ENCODE measurements at places on chromosomes 5 and 9.

GRCh38 chr5:169805937-169806700 is 169.0 kb downstream of the DOCK2 start:
- DNase-seq, result no peak

DNA sequence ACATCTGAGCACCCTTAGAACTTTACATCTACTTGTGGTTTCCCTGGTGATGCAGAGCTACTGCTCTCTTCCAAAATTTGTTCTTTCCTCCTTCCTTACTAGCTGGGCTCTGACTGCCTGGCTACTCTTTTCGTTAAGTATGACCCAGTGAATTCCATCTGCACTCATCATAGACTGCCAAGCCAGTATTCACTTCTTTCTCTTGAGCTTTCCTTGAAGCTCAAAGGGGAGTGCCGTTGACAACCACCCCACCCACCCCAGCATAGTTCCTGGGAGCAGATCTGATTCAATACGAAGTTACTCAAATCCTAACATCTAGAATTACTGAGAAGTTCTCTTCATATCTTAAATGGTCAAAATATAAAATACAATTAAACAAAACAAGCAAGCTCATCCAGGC is 190.5 kb downstream of the ADAMTS12 start:
- DNase-seq, result no peak

- no peak for DNase-seq
These were observed 21.3 kb upstream of the AK3 start for GRCh38 chr9:4762108-4762885.

DNA sequence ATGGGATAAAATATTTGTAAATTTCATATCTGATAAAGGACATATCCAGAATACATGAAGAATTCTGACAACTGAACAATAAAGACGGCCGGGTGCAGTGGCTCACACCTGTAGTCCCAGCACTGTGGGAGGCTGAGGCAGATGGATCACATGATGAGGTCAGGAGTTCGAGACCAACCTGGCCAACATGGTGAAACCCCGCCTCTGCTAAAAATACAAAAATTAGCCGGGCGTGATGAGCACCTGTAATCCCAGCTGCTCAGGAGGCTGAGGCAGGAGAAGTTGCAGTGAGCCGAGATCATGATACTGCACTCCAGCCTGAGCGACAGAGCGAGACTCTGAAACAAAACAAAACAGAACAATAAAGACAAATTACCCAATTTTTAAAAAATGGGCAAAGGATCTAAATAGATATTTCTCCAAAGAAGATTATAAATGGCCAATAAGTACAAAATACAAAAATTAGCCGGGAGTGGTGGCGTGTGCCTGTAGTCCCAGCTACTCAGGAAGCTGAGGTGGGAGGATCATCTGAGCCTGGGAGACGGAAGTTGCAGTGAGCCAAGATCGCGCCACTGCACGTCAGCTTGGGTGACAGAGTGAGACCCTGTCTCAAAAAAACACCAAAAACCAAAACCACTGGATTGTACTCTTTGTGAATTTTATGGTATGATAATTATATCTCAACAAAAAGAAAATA is 9.6 kb upstream of the NSD1 start:
- DNase-seq, result no peak

DNA sequence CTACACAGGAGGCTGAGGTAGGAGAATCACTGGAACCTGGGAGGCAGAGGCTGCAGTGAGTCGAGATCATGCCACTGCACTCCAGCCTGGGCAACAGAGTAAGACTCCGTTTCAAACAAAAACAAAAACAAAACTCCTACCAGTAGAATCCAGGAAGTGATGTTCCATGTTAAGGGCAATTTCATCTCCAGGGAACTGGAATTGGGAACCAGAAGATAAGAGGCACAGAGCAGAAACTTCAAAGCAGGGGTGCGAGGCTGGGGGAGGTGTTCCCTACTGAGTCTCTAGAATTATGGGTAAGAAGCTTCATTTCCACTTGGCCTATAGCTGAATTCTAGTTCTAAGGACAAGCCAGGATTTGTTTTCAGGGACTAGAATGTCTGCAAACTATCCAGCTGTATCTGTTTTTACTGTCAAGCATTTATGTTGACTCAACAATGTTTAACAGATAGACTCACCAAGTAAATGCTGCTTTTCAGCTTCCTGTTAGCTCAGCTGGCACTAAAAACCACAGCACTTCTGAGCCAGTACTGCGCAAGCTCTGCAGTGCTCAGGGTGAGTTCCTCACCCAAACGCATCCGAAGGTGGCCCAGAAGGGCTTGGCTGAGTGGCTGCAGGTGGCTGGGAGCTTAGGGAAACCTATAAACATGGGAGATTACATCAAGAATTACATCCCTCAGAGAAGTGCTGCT is 320.1 kb downstream of the MTRR start:
- no peak for DNase-seq

DNA sequence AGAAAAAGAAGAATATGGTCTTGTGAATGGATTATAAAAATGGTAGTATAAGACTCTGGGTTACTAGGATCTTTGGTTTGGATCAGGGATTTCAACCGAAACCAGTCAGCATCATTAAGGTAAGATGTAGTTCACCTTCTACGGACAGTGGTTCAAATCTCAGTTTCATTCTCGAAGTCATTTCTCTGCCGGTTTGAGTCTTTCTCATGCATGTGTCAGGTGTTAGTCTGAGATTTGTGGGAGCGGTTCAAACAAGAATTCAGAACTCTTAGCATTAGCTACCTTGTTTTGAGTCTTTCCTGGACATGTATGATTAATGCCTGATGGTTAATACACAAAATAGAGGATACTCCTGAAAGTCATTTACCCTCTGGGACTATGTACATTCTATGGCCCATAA is 735.9 kb upstream of the NUDT12 start:
- no peak for DNase-seq

- DNase-seq, result no peak
These were observed 75.4 kb upstream of the TNFAIP8 start for GRCh38 chr5:119280380-119280779.

DNA sequence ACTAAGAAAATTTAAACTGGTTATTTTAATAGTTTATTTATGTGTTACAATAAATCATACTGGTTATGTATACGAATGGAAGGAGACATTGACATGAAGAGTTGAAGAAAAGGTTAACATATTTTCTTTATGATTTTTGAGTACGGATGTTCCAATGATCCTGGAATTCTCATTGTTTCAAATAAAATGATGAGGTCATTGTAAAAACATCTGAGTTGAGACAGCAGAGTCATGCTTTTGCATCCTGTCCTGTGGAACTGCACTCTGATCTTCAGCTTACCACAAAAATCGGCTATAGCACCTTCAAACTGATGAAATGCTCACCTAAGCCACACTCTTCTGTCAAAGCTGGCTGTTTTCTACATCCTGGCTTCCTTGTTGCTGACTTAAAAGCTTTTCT is 67.8 kb downstream of the PTCD2 start:
- peak; percentile 46 for DNase-seq

DNA sequence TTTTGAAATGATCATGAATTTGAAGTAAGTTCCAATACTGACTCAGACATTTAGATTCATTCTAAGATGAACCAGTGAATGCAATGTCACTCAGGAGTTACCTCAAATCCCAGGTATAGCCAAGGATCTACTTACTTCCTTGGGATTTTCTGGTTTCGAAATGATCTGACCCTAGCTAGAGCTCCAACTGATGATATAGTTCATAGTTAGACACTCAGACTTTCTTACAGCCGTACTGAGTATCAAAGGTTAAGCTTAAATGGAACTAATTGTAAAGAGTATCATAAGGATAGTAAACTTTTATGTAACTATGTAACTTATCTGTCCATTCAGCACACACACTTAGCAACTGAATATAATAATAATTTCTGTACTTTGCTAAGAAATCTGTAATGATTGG is 84.0 kb upstream of the FSD1L start:
- DNase-seq, result no peak

DNA sequence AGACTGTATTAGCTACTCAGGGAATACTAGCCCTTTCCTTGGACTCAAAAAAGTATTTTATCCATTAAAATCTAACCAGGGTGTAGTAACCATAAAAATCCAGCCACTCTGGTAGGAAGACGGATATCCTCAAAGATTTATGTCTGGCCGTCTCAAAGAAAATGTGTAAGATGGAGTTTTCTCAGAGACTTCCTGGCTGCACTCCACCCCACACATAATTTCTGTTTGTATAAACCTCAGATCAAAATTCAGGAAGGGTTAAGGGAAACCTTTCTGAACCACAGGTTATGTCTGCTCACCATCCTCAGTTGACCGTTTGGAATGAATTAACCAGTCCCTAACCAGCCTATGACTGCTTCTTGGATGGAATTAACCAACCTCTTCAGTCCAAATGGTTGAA is 13.8 kb upstream of the SMIM23 start:
- no peak for DNase-seq

DNA sequence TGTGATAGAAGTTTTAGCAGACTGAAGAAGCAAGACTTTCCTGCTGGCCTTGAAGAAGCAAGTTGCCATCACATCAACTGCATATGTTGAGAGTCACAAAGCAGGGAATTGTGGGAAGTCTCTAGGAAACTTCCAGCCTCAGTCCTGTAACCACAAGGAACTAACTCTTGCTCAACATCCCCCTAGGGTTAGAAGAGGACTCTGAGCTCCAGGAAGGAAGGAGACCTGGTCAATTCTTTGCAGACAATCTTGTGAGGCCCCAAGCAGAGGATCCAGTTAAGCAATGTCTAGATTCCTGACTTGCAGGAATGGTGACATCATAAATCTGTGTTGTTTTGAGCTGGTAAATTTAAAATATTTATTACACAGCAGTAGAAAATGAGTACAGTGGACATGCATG is 18.6 kb upstream of the ZNF366 start:
- DNase-seq, result no peak

DNA sequence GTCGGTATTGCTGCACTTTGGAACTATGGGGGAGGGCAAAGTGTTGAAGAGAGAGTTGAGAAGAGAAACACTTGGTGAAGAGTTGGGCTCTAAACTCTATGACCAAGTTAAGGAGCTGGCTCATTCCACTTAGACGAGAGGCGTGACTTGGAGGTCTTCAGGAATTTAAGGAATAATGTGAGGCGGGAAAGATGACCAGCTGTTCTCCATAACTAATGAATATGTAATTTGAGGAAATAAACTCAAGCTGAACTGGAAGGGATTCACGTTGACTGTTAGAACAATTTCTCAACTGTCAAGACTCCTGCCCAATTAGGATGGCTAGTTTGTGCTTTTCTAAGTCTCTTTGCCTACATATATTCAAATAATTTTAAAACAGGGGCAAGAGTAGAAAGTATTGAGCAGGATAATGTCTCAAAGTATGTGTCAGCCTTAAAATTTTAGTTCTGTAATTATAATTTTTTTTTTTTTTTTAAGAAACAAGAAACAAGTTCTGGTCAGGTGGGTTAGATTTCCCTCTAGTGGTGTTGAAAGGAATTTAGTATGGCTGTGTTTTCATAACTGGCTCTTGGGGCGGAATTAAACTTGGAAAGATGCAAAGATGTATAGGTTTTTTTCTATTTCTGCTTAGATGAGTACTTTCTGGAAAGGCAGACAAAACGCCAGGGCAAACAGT is 33.4 kb downstream of the TMEM252 start:
- peak; percentile 17 for DNase-seq

- DNase-seq, result no peak
These were observed 163.8 kb downstream of the TMEM38B start for GRCh38 chr9:105858006-105858690.

DNA sequence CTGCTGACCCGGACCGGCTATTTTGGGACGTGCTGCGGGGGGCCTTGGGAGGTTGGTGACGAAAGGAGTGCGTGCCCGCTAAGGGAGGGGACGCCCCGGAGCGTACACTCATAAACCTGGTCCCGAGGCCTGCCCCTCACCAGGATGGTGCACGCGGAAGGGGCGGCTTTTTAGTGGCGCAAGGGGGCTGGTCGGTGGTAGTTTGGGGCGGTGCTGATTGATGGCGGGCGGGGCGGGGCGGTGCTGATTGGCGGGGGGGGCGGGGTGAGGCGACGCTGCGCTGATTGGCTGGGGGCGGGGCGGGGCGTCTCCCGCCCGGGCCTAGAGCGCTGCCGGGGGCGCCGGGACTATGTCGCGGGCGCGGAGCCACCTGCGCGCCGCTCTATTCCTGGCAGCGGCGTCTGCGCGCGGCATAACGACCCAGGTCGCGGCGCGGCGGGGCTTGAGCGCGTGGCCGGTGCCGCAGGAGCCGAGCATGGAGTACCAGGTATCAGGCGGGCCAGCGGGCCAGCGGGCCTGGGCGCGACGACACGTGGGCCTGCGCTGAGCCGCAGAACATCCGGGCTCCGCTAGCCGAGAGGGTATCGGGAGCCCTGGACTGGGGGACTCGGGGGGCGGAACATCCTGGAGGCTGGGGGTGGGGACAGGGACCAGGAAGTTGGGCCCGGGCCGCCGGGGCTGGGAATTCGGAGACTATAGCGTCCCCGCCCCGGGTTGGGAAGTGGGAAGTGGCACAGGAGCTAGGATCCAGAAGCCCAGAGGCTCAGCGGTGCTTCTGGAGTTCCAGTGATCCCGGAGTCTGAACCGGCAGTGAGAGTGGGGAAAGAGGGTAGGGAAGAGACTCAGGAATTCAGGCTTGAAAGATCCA is at the start of gene FPGS:
TSS of gene FPGS (plus strand) at position 307 of the 868 bp plus-strand sequence. CDS start at position 350, 43 bp downstream.
- peak; percentile 98 for DNase-seq

GRCh38 chr5:172569861-172570558 is 71.1 kb upstream of the NEURL1B start:
- no peak for DNase-seq

DNA sequence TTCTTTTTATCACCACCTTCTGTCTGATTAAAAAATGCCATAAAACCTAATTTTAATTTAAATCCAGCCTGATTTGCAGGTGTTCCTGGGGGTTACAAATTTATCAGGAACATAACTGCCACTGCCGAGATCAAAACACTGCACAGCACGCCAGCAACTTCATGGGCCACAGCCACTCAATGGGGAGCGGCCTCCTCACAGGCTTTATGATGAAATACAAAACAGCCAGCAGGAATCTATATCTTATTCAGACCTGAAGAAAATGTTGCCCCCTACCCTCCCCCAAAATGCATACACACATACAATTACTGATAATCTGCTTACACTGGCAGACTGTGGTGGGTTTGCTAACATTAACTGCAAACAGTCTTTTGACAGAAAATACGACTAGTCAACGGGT is 151.7 kb upstream of the POU5F2 start:
- DNase-seq, result no peak

GRCh38 chr5:96254980-96255691 is 177.9 kb downstream of the PCSK1 start:
- no peak for DNase-seq

GRCh38 chr9:27572566-27572917 is 739 bp downstream of the C9orf72 start:
- DNase-seq, result no peak

GRCh38 chr5:137667341-137667740 is 68.5 kb downstream of the KLHL3 start:
- no peak for DNase-seq

- no peak for DNase-seq
These were observed 27.5 kb downstream of the FAM163B start for GRCh38 chr9:133581513-133582343.
